Stimulated activated CD4-positive, alpha-beta T cell treated with anti-CD3 and anti-CD28 coated beads, Interleukin-1b, Interleukin-23, amount 100 ng/mL, for 48 hours (primary cell): ENCODE measurements at places on chromosomes 3 and 15.

DNA sequence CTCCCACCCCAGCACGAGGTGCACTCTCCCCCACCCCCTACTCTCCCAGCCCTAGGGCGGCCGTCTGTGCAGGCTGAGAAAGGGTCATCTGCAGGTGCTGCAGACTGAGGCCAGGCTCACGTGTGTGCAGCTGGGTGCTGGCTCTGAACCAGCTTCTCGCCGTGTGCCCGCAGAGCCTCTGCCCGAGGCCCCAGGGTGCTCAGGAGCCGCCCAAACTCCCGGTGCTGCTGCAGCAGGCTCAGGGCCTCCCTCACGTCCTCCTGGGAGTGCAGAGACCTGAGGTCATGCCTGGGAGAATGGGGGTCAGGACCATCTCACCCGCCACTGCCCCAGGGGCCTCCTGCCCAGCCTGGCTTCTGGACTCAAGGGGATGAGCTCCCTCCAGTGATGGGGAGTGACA is 17.2 kb downstream of the SPTBN5 start:
- DNase-seq = no peak

GRCh38 chr3:136023264-136023978 is 57.9 kb downstream of the PPP2R3A start:
- no peak for DNase-seq

- no peak for DNase-seq
These were observed 1.0 kb upstream of the FSTL1 start for GRCh38 chr3:120451806-120452205.

GRCh38 chr15:58732625-58733363 is 16.7 kb downstream of the ADAM10 start:
- no peak for DNase-seq

DNA sequence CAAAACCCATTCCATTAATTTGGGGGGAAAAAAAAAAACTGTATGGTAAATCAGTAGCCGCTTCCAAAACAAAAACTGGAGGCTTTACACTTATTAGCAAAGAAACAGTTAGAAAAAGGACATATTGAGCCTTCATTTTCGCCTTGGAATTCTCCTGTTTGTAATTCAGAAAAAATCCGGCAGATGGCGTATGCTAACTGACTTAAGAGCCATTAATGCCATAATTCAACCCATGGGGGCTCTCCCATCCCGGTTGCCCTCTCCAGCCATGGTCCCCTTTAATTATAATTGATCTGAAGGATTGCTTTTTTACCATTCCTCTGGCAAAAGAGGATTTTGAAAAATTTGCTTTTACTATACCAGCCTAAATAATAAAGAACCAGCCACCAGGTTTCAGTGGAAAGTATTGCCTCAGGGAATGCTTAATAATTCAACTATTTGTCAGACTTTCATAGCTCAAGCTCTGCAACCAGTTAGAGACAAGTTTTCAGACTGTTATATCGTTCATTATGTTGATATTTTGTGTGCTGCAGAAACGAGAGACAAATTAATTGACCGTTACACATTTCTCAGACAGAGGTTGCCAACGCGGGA is 9.4 kb upstream of the RPL24 start:
- DNase-seq = no peak

DNA sequence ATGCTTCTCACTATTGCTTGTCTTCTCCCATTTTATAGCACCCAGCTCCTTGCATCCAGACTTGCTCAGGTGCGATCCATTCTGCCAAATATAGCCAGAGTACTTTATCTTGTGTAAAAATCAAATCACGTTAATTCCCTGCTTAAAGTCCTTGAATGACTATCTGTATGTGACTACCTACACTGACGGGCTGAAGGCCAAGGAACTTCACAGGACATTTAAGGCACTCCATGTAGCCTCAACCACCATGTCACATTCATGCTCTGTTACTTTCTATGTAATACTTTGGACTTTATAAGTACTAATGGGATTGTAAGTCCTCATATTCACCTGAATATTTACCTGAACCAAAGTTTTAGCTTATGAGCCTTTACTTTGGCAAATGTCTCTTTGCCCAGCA is 489.9 kb downstream of the MECOM start:
- no peak for DNase-seq

- DNase-seq = peak; percentile 18
These were observed 28.3 kb downstream of the IDH3A start for GRCh38 chr15:78177447-78177873.

GRCh38 chr3:116339441-116340028 is 105.8 kb downstream of the LSAMP start:
- DNase-seq = no peak

DNA sequence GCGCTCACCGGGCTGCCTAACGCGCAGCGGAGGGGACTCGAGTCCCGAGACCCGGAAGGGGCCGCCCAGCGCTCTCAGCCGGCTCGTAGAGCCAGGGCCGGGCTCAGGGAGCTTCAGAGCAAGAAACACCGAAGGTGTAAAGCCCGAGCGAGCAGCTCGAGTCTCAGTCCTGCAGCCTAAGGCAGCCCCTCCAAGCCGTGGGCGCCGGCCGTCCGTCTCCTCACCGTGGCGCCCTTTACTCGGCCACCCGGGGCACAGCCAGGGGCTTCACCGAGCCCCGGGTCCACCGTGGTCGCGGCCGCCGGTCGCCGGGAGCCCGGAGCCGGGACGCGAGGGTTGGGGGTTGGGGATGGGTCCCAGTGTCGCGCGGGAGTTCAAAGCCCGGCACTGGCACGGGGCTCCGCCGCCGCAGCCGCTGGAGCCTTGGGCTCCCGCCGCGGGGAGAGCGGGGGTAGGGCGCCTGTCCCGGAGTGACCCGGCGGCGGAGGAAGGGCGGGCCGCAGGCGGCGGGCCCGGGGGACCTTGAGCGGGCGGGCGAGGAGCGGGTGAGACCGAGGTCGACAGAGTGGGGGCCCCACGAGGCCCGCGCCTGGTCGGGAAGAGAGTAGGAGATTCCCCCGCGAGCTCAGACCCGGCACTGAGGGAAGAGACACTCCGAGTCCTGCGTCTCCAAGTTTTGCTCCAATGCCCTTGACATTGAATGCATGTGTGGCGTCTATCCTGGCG is 26.9 kb upstream of the THRB start:
- no peak for DNase-seq

DNA sequence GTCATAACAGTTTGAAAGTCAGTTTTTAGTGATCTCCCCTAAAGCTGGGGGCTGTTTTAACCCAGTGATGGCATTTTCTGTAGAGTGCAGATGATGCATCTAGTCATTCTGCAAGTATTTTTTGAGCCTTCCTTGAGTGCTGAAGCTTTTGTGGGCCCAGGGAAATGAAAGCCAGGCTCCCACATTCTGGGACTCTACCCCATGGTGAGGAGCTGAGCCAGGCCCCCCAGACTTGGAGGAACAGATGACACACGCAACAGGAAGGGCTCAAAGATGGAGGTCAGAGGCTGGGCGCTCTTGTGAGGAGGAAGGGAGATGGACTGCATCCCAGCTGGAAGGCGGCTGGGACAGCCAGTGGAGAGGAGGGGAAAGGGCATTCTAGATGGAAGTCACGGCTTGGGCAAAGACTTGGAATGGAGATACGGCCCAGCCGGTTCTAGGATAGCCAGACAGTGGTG is 40.8 kb downstream of the MRAS start:
- DNase-seq = no peak

DNA sequence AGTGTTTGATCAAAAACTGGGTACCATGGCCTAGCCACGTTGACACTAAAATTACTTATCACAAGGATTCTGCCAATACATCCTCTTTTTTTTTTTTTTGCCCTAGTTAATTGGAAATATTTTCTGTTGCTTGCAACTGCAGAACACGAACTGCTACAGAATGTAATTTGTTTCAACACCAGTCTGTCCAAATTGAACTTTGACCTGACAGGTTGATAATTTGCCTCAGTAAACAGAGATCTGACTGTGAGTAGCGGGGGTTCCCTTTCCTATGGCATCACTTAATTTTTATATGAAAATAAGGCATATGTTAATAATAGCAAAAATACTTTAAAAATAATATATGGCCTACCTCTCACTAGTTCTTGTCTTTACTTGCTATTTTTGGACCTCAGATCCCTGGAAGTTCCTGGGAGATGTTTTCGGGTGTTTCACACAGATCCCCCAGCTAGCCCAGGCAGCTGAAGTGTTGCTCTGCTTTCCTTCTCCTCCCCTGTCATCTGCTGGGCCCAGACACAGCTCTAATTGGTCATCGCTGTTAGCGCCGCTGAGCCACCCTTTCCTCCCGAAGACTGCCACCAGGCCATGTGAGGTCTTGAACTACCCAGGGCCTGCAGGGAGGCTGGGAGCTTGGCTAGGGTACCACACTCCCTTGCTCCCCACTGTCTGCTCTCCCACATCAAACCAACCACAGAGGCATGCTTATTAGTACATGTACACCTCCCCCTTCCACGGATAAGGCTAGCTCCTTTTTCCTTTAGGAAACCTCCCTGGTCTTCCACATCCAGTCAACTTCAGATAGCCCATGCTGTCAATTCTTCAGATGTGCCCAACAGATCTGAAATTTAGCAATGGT is 89.8 kb upstream of the RNF7 start:
- DNase-seq = no peak

- DNase-seq = no peak
These were observed 32.7 kb downstream of the RARB start for GRCh38 chr3:25460751-25461150.

- DNase-seq = no peak
These were observed 88.5 kb downstream of the B3GALNT1 start for GRCh38 chr3:161016417-161017313.

- DNase-seq = no peak
These were observed 28.4 kb downstream of the RASGRP1 start for GRCh38 chr15:38536201-38536676.
